Activated CD4-positive, alpha-beta T cell treated with anti-CD3 and anti-CD28 coated beads for 24 hours (primary cell): ENCODE measurements at places on chromosomes 7 and 10.

GRCh38 chr10:126115886-126116285 lies 219.5 kb downstream of the FANK1 start:
- DNase-seq = no peak

DNA sequence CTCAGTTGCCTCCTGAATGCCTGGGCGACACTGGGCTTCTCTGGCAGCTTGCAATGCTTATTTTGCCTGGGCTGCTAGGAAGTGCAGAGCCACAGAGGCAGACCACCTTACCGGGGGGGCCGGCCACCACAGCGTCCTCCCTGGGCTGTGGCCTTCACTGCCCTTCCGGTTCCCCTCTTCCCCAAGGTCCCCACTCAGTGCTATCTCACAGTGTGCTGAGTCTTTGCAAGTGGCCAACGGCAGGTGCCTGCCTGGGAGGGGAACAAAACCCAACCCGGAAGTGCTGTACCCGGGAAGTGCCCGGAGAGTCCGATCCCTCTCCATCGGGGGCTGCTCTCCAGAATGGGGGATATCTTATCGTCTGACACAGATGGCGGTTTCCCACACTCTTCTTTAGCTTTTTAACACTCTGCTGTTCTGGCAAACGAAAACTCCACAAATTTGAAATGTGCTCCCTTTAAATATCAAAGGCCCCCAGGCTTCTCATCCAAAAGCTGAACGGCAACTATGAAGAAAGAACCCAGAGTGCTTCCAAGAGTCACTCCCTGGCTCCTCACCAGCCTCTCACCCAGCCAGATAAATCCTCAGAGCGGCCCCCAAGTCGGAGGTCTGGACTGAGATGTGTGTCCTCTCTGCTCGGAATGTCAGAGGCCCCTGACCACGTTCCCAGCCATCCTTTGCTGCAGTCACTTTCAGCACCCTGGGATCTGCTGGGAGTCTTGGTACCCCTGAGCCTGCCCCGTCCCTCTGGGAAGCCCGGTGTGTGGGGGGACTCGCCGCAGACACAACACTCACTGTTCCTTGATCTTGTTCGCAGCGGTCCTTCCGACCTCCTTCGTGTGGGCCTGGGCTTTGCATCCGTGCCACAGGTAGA lies 165.1 kb downstream of the SVIL start:
- no peak for DNase-seq

GRCh38 chr10:22436526-22436892 lies 91.2 kb downstream of the SPAG6 start:
- DNase-seq = peak; percentile 23

- no peak for DNase-seq
Observed at GRCh38 chr10:16626697-16627096, 105.0 kb upstream of the C1QL3 start.

- no peak for DNase-seq
Observed at GRCh38 chr7:27165089-27165995, at the start of gene HOXA9. TSS of gene HOXA9 (minus strand) at chr7:27165537. CDS start at chr7:27165457, 80 bp downstream.

DNA sequence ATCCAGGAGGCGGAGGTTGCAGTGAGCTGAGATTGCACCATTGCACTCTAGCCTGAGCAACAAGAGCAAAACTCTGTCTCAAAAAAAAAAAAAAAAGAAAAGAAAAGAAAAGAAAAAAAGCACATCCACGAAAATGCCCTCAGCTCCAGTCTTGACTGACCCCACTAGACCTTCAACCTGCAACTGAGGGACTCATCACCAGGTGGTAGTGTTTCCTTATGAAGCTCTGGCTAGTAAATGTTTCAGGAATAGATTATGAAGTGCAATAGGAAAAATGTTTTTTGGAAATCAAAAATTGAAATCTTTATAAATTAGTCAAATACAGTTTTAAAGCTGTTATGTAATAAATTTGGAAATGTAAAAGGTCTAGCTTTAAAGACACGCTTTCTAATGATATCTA lies 22.4 kb downstream of the TLL2 start:
- DNase-seq = no peak

DNA sequence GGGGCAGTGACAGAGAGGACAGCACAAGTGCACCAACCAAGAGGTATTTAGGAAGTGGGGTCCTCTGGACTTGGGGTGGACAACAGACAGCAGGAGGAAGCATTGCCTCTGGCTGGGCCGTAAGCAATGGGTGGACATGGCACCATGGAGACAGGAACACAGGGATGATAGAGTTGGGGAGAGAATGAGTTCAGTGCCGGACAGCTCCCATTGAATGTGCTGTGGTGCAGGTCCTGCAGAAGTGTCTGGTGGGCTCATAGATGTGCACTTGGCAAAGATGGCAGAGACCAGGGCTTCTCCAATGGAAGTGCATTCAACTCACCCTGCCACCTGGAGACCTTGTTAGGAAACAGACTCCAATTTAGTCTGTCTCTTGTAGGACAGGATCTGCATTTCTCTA lies 341.5 kb upstream of the ZMIZ1 start:
- DNase-seq = no peak

- DNase-seq = peak; percentile 78
Observed at GRCh38 chr10:73940634-73941221, 29.8 kb downstream of the PLAU start.

DNA sequence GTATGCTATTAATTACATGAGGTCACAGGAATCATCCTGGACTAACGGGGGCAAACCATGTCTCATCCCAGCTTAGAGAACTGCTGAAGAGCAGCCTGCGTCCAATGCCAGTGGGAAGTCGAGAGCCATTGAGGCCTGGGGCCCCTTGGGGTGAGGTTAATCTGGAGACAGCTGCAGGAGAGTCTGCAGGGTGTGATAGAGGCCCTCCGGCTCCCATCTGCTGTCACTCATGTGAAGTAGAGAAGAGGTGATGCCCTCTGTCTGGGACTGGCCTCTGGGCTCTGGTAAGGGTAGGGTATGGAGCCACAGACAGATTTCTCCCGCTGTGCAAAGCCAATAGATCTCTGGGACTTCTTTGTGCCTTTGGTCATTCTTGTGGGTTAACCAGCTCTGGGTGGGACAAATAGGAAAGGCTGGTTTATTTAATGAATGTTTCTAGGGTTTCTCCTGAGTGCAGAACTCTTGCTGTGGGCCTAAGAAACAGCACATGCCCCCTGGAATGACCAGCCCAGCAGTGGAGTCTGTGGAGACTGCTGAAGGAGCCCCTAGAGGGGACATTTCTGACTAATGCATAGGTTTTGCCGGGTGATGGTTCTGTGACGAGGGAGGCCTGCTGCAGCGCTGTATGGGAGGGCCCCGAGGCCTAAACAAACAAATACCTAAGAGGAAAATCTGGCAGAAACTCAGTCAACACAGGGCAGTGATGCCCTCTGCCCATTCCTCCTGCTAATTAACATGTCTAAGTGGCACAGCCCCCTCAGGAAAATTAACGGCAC lies 34.5 kb downstream of the CRHR2 start:
- no peak for DNase-seq

DNA sequence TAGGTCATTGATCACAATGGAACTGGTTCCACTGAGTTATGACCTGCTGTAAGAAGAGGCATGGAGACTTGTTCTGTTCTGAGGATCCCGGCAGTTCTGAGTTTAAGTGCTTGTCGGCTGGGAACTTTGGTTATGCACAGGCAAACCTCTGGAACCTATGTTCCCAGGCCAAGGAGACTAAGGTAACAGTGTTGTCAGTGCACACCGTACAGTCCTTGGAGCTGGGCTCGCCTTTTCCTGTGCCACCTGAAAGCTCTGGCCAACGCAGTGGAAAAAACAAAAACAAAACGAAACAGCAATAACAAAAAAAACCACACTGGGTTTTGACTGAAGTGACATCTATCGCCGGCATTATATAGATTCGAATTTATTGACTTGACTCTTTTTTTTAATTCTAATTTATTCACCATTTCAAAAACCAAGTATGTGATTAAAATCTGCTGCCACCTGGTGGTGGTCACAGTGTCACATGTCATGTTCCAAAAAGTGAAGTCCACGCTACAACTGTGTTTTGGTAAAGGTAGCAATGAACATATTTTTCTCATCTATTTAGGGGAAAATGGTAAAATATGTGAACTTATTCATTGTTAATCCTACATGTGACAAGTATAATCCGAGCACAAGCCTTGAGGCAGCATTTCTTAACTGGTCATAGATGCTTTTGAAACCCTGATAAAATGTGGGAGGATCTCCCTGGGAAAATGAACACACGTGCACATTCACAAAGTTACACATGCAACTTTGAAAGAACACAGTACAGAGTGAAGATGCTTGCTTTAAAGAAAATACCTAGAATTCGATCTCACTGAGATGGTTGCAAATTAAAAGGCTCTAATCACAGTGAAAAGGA lies 113.8 kb upstream of the PPP2R2D start:
- peak; percentile 22 for DNase-seq

DNA sequence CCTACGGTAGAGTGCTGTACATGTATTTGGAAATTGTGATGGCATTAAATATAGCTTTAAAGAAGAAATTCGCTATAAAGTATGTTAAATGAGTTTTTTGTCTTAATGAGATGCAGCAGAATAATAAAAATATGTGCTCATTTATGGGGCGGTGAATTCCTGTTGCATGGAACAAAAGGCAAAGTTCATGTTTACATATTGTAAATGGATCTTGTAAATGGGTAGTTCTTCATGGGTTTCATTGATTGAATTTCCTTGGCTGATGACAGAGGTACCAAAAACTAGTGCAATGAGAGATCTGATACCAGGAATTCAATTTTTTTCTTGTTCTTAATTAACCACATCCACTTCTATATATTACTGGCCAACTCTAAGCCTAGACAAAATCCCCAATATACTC lies 284.2 kb downstream of the SUGCT start:
- DNase-seq = no peak

DNA sequence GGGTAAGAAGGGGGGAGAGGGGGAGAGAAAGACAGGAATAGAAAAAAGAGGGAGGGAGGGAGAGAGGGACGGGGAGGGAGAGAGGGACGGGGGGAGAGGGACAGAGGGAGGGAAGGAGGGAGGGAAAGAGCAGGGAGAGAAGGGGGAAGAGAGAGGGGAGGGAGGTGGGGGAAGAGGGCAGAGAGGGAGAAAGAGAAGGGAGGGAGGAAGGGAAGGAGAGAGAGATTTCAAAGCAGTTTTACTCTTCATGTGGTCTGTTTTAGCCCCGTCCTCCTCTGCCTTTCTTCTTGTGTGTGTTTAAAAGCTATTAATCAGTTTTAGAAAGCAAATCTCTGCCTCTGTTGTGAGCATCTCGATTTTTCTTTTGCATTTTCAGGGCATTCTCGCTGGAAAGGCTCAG lies 237.0 kb downstream of the WDR37 start:
- no peak for DNase-seq

GRCh38 chr7:94559972-94560371 lies 50.4 kb downstream of the CASD1 start:
- no peak for DNase-seq

GRCh38 chr10:4693967-4694366 lies 132.0 kb upstream of the AKR1E2 start:
- DNase-seq = no peak

GRCh38 chr7:33048257-33048656 lies 14.3 kb downstream of the NT5C3A start:
- no peak for DNase-seq

DNA sequence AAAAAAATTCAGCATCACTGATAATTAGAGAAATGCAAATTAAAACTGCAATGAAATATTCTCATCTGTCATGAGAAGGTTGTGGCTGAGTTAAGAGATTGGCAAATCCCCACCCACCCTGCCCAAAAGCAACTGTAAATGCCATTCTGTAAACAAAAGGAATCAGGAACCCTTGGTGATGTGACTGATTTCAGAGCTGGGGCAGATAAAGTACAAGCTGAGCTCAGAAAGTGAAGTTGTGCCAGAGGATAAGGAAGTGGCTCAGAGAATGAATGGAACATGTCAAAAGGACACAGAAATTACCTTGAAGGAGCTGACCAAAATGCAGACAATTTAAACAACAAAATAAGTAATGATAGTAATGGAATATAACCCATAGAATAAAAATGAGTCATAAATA lies 32.7 kb upstream of the ARMS2 start:
- DNase-seq = no peak

DNA sequence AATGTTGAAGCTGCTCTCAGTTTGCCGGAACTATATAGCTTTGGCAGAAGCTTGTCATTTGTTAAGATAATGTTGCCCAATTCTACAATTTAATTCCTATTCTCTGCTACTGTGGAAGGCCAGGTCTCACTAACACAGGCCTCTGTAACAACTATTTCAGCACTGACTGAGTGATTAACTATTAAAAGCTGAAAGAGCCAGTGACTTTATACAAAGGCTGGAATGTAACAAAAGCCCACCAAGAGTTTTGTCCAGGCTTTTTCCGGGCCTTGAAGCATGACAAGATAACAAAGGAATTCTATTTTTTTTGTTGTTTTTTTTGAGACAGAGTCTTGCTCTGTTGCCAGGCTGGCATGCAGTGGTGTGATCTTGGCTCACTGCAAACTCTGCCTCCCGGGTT lies 795.6 kb downstream of the PHTF2 start:
- no peak for DNase-seq

DNA sequence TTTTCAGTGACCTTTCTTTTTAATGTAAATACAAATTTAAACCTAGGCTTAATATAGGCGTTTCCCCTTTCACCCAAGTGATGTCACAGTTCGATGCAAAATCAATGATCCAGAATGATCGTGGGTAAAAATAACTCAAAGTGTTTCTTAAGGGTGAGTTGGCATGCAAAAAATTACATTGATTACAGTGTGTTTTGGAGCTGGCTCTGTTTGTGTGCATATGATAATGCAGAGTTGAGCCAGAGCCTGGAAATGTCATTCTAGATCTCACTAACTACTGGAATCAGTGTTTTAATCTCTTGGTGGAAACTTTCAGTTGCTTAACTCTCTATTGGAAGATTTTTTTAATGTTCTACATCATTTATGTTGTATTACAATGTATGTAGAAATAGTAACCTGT lies 72.5 kb upstream of the MXI1 start:
- no peak for DNase-seq

DNA sequence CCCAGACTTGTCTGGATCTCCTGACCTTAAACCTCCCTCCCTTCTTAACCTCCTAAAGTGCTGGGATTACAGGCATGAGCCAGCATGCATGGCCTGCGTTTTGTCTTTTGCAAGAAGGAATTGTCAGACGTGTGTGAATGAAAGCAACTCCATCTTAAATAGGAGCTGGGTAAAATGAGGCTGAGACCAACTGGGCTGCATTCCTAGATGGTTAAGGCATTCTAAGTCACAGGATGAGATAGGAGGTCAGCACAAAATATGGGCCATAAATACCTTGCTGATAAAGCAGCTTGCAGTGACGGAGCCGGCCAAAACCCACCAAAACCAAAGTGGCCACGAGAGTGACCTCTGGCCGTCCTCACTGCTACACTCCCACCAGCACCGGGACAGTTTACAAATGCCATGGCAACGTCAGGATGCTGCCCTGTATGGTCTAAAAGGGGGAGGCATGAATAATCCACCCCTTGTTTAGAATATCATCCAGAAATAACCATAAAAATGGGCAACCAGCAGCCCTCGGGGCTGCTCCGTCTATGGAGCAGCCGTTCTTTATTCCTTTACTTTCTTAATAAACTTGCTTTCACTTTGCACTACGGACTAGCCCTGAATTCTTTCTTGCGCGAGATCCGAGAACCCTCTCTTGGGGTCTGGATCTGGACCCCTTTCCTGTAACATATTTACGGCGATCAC lies 41.2 kb upstream of the SDK1 start:
- no peak for DNase-seq

GRCh38 chr10:66575251-66575855 lies 350.5 kb upstream of the LRRTM3 start:
- DNase-seq = no peak
